Stimulated activated CD8-positive, alpha-beta memory T cell treated with anti-CD3 and anti-CD28 coated beads, Interleukin-7, amount 100 ng/mL, for 1 hour (primary cell): ENCODE measurements at places on chromosomes 6 and 20.

- no peak for DNase-seq
Measured at GRCh38 chr20:60513141-60513540, 554.9 kb downstream of the CDH26 start.

GRCh38 chr20:58149437-58150091, 78.9 kb downstream of the ANKRD60 start:
- DNase-seq, result no peak

DNA sequence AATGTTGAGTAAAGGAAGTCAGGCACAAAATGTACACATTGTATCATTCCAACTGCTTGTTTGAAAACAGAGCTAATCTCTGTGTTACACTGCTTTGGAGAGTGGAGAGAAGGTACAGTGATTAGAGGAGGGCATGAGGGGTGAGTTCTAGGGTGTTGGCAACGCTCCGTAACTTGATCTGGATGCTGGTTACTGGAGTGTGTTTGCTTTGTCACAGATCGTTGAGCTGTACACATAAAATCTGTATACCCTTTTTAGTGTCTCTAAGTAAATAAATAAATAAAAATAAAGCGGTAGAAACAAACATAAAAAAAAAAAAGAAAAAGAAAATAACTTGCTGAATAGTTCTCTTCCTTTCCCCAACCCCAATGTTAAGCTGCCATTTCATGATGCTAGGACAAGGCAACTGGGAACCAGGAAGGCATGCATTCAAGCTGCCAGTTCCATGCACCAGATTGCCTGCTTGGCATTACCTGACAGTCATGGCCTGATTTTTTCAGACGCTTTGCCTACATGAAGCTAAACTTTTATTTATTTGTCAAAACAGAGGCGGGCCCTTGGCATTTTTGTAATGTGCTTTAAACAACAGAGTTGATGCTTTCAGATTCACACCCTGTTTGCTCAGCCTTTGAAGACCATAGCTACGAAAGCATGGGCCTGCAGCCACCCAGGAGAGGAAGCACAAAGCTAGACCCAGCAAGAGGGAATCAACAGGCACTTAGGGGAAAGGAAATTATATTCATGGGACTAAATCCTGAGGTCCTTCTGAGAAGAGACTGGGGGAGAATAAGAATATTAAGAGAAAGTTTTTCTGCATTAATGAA, 21.2 kb downstream of the TNFRSF21 start:
- no peak for DNase-seq

GRCh38 chr6:25968769-25969168, 6.2 kb downstream of the TRIM38 start:
- DNase-seq, result no peak

GRCh38 chr20:36839150-36839549, 36.8 kb upstream of the TLDC2 start:
- no peak for DNase-seq

GRCh38 chr6:129647044-129647443, 62.9 kb downstream of the ARHGAP18 start:
- no peak for DNase-seq
